ENCODE measurements at places on chromosomes 7 and 10.

DNA sequence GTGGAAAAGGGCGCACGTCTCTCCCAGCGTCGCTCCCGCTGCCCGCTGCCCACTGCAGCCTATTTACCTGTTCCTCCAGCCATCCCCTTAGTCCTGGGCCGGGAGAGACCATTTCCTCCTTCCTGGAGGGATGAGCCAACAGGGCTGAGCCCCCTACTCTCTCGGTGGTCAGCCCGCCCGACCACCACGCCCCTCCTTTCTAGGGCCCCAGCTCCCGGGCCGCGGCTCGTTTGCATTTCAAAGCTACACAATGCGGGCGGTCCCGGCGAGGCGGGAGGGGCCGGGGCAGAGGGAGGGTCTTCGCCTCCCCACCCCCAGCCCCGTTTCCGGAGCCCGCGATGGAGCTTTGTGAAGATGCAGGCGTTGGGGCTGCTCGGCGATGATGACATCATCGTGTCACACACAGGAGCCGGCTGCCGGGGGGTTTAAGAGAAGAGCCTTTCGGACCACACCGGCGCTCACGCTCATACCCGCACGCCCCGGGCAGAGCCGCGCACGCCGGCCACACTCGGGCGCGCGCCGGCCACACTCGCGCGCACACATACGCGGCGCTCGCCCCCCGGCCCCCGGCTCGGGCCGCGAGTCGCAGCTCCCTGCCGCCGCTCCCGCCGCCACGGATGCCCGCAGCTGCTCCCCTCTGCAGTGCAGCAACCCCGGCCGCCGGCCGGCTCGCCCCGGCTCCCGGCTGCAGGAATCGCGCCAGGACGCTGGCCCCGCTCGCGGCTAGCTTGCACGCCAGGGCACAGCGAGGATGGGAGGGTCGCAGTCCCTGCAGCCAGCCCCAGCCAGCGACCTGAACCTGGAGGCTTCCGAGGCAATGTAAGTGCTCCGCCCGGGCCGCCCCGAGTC is 107.7 kb upstream of the BTBD16 start:
- no peak for DNase-seq

GRCh38 chr10:66786709-66787108 is 139.1 kb upstream of the LRRTM3 start:
- DNase-seq, result no peak

- DNase-seq, result no peak
Measured at GRCh38 chr10:91528080-91528479, 104.8 kb downstream of the PPP1R3C start.

- no peak for DNase-seq
Measured at GRCh38 chr7:44097064-44097932, 6.8 kb upstream of the AEBP1 start.

DNA sequence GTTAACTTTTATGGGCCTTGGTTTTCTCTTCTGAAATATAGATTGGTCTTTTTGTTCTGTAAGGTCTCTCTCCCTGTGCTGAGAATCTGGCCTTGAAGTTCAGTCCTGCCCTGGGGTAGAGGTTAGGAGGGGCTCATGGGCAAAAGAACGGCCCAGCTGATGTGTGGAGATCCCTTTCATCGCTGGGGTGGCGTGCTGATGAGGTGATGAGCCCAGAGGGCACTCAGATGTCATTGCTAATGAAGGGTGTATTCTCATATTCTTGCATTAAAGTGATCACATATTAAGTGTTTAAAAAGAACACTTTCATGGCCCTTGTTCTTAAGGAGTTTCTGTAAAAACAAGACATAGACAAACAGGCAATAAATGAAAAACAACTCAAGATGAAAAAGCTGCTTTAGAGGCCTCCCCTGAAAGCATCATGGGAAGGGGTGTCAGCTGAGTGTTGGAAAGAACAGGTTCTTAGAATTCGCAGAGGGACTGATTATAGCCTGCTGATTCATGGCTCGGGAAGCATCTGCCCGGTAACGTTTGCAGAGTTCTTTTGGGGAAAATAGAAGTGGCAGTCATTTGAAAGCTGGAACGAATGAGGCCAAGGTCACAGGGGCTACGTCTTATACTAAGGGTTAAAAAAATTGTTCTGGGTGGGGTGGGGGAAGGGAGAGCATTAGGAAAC is 72.5 kb upstream of the GPR158 start:
- DNase-seq, result no peak

GRCh38 chr7:124799448-124799847 is 33.9 kb upstream of the GPR37 start:
- no peak for DNase-seq

DNA sequence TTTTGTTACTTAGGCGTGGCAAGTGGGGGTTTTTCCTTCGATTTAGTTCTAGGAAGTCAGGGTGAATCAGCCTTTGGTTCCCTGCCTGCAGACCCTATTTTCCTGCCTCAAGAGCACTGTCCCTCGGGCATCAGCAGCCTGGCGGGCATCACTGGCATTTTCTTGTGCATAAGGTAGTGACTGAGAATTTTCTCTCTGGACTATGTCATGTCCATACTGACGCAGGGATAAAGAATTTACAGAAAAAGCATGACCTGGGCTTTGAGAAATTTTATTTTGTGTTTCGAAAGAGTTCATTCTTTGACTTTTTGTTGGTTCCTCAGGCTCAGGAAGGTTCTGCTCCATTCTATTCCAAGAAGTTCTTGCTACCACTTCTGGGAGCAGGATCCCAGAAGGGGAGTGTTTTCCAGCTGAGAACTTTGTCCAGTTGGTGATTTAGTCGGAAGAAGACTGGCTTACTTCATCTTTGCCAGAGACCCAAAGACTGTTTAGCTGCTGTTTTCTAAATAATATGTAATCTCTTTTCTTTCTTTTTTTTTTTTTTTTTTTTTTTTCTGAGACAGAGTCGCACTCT is 213.9 kb upstream of the SH2B2 start:
- DNase-seq, result no peak

GRCh38 chr7:84248267-84248666 is 53.7 kb upstream of the SEMA3A start:
- DNase-seq, result no peak

- no peak for DNase-seq
Measured at GRCh38 chr7:142689439-142690120, 59.7 kb upstream of the PRSS1 start.

DNA sequence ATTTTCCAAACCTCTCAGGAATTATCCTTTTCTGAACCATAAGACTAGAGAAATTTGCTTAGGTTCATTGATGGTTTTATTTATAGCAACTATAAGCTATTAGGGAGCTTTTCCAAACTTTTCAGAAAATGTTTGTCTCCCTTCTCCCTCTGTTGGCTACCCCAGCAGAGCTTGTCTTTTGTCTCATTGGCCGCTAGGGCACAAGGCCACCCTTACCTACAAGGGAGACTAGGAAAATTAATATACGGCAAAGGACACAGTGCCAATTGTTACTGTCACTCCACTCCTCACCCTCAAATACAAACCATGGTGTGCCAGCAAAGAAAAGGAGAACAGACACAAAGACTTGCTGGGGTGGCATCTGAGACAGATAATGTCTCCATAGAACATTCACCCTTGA is 471.4 kb downstream of the XPNPEP1 start:
- no peak for DNase-seq

DNA sequence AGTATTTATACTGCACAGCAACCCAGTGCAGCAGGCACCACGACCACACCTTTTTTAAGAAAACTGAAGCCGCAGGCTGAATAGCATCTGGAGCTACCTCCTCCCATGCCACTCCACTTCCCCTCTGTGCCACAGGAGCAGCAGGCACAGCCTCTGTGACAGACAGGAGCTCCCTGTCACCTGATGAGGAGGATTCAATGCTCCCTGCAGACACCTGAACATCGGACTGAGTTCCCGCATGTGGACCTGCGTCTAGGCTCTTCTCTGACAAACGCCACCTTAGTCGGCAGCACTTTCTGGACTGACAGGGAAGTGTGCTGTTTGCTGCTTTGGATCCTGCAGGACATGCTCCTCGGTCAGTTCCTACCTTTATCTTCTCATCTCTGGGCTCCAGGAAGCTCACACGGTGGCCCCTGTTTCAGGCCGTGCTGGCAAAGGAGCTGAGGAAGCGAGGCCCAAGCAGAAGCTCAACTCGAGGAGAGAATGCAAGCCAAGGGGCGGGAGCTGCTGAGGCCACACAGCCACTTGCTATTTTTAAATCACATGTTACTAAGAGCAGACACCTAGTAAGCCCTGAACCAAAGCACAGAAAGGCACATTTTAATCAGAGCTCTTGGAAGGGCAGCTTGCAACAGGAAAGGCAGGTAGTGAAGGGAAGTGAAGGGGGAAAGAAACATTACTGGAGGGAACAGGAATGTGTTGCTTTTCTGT is 56.6 kb downstream of the VOPP1 start:
- no peak for DNase-seq

GRCh38 chr7:74051193-74051592 is 23.2 kb downstream of the ELN start:
- DNase-seq, result no peak

DNA sequence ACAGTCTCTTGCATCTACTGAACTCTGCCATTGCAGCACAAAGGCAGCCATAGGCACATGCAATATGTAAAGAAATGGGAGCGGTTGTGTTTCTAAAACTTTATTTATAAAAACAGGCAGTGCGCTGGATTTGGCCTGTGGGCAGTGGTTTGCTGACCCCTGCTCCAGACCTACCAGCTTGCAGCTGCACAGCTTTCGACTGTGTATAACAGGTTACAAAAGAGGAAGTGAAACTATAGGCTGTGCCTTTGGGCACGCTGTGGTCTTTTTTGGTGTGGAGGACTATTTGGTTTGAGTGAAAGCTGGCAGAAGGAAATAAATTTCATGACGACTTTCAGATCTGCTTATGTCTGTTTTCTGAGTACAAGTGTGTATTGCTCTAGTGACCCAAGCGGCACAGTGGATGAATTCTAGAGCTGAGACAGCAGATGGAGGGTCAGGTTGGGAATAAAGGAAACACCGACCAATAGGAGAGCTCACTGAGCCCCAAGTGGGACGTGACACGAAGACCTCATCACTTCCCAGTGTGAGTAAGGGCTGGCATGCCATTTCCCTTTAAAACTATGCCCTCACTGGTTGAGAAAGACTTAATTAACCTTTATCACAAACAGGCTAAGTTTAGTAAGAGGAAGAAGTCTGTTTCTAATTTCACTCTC is 152.7 kb downstream of the ANK3 start:
- no peak for DNase-seq

GRCh38 chr10:1686491-1686749 is 50.9 kb downstream of the ADARB2 start:
- DNase-seq, result no peak

DNA sequence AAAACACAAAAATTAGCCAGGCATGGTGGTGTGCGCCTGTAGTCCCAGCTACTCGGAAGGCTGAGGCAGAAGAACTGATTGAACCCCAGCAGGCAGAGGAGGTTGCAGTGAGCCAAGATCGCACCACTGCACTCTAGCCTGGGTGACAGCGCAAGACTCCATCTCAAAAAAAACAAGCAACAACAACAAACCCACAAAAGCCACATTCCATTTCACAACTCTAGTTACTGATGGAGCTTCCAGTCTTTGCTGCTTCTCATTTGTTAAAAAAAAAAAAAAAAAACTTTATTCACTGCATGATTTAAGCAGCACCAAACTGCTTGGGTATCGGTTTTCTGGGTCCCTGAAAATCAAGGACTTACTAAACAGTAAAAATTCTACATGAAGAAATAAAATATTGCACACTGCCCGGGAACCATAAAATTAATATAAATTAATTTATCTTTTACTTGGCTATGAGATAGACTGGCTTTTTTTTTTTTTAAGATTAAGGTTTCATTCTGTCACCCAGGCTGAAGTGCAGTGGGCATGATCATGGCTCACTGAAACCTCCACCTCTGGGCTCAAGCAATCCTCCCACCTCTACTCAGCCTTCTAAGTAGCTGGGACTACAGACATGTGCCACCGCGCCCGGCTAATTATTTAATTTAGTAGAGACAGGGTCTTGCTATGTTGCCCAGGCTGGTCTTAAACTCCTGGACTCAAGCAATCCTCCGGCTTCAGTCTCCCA is 42.0 kb downstream of the SRPK2 start:
- DNase-seq, result no peak

- no peak for DNase-seq
Measured at GRCh38 chr7:139748941-139749340, 28.9 kb downstream of the HIPK2 start.

DNA sequence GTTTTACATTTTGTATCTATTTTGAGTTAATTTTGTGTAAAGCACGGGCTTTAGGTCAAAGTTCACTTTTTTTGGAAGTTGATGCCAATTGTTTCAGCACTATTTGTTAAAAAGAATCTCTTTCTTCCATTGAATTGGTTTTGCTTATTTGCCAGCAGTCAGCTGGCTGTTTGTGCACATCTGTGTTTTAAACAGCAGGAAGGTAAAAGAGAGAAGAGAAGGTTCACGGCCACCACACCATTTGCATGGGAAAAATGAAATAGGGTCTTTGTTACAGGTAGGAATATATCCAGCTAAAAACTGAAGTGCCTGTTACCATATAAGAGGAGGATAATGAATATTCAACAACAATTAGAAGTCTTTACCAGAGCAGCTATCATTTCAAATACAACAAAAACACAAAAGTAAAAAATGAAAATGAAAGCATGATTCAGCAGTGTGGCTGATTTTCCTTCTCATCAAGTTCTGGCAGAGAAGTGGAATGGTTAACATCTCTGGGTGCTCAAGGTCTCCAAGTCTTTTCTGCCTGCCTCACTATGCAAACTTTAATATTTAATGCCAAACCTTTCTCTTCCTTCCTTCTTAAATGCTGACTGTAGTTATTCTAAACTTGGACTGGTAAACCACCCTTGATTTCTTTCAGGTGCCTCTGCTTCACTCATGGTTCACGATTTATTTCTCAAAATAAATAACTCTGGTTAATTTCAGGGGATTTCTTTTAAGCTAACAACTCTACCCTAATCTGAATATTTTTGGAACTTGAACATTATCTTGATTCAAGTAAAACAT is 841.5 kb downstream of the GRM8 start:
- no peak for DNase-seq

- DNase-seq, result no peak
Measured at GRCh38 chr7:134298902-134299683, 17.6 kb downstream of the SLC35B4 start.

GRCh38 chr10:130438861-130439260 is 302.7 kb downstream of the GLRX3 start:
- DNase-seq, result no peak

DNA sequence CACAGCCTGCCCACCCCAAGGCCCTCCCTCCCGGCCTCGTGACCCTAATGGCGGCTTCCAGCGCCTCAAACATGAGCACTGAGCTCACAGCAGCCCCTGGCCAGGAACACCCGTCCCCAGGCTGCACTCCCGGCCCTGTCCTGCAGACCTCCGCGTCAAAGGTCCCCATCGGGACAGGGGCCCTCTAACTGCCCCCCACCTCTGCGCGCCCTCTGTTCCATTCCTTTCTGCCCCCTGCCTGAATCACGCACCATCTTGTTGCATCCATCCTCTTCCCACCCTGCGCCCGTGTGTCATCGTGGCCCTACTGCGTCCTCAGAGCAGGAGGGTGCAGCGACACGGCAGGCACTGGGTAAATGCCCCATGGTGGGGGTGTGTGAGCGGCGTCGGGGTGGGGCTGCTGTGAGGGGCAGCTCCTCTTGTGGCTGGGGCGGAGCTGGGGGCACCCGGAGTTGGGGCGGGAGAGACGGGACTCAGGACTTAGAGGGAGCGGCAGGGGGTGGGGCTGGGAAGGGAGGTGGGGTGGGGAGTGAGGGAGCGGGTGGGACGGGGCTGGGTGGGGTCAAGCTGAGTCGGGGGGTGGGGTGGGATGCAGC is 13.4 kb downstream of the SLC29A4 start:
- no peak for DNase-seq
